ENCODE measurements at places on chromosomes 5 and 9.

- no peak for DNase-seq
Measured at GRCh38 chr5:30195036-30195435, 998.5 kb upstream of the CDH6 start.

DNA sequence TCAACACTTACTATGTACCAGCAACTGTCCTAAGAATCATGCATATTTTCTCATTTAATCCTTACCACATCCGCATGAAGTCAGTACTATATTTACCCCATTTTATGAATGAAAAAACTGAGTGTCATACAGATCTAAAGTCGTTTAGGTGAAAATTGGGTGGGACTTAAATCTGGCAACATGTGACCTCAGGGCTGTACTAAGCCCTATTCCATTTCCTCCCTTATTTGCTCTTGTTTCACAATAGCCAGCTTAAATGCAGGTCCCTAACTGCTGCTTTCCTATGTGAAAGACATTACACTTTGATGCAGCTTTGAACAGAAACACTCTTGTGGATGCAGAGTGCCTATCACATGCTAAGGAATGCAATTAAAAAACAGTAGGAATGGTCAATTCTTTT lies 2.5 kb upstream of the RAB14 start:
- DNase-seq = no peak

DNA sequence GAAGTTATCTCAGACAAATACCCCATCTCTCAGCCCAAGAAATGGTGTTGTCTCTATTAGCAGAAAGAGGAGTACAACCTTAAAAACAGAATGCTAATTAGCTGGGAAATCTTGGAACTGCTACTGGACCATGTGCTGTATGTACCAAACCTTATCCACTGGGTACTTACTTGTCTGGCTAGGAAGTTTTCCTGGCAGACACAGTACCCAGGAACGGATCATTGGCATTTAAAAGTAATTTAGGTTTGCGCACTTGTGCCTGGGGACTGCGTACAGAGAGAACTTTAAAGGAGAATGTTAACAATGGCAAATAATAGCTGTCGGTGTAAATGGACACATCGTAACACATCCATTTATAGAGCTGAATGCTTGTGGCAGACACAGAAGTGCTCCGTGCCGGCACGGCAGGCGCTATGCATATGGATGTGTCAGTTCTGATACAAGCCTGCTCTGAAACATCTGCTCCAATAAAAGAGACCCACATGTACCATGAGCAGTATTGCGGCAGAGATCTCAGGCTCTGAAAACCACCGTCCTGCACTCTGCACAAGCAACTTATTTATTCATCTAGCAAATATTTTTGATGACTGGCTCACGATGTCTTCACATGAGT lies 290.6 kb upstream of the PANK3 start:
- DNase-seq = no peak

DNA sequence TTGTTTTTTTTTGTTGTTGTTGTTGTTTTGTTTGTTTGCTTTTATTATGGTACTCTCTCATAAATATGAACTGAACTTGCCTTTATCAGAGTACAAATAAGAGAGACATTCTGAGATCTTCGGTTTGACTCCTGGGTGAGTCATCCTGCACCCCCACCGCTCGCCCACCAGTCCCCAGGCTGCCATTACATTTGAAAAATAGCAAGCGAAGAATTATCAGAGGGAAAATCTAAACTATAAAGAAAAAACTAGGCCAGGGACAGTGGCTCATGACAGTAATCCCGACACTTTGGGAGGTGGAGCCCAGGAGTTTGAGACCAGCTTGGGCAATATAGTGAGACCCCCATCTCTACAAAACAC lies 122.1 kb upstream of the MAP3K1 start:
- no peak for DNase-seq

Measured in GOT3 (cell line).